ENCODE measurements at places on chromosomes 4 and X.
A peak's percentile ranks its signal among the peaks of the same experiment; 100 is the strongest.

DNA sequence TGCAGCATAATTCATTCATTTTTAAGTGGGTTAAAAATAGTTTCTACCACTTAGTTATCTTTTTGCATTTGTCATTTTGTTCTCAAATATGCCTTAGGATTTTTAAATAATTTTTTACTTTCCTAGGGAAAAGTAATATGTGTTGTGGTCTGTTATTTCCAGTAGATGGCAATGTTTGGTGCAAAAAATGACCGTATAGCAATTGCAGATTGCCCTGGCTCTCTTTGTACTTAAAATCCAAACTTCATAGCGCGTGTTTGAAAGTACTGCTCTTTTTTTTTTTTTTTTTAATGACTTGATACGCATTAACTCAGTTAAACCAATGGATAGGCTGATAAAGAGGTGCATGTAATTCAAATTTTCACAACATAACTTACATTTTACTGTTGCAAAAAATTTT is 74.4 kb upstream of the RBMX start:
- peak; percentile 10 for DNase-seq

DNA sequence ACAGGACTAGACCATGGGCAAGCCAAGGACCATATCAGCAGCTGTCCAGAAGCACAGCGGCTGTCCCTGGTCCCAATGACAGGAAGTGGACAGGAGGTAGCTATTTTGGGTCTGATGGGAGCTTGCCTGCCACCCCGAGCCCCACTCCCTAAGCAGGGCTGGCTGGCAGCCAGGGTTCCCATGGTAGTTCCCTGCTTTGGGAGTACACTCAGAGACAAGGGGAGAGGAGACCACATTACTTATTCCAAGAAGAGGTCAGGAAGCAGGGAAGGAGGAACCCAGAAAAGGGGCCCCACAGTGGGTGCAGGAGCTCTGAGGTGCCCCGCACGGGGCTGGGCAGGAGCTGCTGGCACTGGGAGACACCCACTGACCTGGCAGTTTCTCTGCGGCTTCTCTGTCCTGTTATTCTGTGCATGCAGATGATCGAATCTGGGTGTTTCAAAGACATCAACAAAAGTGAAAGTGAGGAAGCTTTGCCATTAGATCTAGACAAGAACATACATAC is 36.3 kb downstream of the HTT-AS start:
- DNase-seq: no peak

- no peak for DNase-seq
Measured at GRCh38 chrX:1440506-1440905, 12.2 kb downstream of the ASMTL start.

- DNase-seq: no peak
Measured at GRCh38 chr4:86452924-86453531, 93.2 kb upstream of the MAPK10 start.

DNA sequence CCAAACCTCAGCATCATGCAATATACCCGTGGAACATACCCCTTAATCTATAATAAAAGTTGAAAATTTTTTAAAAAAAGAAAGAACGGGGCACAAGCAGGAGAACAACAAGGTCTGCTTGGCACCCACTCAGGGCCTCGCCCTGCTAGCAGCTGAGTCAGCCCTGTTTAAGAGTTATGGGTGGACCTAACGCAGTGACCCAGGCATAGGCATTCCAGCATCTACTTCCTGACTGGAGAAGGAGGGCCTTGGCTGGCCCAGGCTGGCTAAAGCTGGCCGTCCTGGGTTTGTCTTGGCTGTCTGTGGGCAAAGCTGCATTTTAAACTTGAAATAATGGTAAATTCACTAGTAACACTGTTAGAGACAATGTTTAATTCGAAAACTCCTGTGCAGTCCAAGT is 236.7 kb upstream of the PGRMC2 start:
- DNase-seq: peak; percentile 70

DNA sequence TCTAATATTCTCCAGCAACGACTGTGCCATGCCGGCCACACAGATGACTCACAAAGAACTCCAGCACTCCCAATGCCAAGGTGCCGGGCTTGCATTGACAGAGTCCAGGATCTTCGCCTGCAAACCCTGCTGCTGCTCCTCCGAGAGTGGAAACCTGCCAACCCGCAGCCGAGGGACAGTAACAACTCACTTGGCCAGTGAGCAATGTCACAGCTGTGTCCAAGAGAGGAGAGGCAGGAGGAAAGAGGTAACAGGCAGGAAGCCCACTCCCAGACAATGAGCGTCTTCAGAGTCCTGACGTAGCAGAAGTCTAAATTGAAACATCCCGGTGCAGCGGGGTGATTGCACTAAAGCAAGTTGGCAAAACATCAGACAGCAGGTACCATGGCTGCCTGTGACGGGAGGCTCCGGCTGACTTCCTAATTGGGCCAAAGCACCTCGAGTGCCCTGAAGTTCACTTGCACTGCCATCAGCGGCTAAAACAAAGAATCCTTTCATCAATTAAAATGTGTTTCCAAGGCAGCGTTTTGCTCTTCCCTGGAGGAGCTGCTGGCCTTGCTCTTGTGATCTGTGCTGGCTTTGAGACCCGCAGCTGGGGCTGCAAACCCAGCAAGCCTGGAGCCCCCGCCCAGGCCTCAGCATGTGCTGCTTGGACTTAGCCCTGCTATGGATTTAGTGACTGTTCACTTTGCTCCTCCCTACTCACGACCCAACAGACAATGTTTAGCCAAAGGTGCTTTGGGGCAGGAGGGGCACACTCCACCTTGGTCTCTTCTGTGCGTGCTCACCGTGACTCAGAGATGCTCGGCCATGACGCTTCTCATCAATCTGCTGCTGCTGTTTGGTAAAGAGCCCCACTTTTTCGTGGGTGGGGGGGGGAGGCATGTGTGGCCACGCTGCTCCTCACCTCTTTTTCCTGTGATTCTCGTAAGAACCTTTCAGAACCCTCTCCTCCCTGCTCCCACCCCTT is 36.5 kb downstream of the DCTD start:
- DNase-seq: no peak

DNA sequence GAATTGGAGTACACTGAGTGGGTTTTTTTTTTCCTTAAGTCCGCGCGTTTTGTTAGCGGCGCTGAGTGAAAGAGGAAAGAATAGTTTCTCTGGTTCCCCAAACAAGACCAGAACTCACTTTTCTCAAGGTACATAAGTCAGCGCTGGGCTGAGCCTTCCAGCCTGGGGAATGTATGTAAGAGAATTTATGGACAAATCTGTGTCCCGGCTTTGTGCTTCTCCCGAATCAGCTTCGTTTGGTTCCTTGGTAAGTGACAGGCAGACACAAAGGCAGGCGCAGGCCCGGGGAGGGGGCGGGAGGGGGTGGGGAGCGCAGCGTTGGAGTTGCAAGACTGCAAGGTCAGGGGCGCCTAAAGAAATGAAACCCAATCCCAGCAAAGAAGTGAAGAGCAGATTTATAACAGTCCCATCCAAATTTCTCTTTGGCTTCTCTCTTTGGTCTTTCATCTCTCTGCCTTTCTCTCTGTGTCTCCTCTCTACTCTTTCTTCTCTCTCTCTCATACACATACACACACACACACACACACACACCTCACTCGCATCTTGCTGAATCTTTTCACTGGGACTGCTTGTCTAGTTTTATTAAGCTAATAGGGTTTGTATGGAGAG is 981 bp downstream of the TET2 start:
- DNase-seq: peak; percentile 62

- DNase-seq: no peak
Measured at GRCh38 chr4:158530898-158531297, 9.2 kb downstream of the RXFP1 start.

DNA sequence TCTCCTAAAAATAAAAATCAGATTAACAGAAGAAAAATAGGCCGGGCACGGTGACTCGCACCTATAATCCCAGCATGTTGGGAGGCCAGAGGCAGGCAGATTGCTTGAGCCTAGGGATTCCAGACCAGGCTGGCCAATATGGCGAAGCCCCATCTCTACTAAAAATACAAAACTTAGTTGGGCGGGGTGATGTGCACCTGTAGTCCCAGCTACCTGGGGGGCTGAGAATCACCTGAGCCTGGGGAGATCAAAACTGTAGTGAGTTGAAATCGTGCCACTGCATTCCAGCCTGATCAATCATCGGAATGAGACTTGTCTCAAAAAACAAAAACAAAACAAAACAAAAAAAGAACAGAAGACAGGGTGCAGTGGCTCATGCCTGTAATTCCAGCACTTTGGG is 32.8 kb upstream of the NOCT start:
- DNase-seq: no peak

DNA sequence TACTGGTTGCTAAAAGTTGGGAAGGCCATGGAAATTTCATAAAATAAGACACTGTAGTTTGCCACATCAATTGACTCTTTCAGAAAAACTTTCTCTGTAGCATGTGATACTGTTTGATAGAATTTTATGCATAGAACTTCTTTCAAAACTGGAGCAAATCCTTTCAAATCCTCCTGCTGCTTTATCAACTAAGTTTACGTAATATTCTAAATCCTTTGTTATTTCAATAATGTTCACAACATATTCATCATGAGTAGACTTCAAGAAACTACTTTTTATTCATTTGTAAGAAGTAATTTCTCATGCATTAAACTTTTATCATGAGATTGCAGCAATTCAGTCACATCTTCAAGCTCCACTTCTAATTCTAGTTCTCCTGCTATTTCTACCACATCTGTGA is 199.3 kb downstream of the PCDH18 start:
- DNase-seq: no peak

GRCh38 chr4:41366911-41367517 is 110.3 kb downstream of the UCHL1 start:
- no peak for DNase-seq

DNA sequence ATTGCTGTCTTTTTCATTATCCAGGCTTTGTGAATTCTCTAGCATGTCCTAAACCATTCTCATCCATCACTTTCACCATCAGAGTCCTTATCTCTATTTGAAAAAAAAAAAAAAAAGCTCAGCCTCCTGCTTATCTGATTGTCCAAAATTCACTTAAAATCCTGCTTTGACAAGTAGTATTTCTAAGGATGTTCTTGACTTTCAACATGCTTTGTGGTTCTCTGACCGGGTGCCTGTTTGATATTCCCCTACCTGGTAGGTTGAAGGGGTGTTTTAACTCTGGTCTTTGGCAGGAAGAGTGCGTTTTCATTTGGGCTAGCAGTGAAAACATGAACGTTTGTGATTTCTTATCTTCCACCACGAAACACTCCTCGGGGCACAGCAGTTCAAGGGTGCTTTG is 17.3 kb upstream of the BBS12 start:
- peak; percentile 4 for DNase-seq

GRCh38 chr4:169089004-169089403 is 78.9 kb upstream of the CBR4 start:
- no peak for DNase-seq

- DNase-seq: no peak
Measured at GRCh38 chrX:47091149-47091775, 13.0 kb downstream of the RGN start.

DNA sequence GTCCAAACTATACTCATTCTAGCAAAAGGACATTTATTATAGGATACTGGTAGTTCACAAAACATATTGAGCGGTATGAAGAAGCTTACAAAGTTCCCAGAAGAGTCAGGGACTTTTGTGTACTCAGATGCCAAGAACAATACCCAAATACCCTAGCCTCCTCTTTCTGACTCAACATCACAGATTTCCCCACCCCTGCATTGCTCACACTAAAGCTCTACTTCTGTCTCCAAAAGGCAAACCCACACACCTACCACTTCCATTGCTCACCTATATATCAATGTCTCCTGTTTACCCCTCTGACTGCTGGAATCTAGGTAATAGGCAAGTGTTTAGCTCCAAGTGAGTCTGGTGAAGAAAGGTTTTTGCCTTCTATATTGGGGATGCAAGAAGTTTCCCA is 100.7 kb upstream of the HCCS start:
- DNase-seq: no peak

- DNase-seq: peak; percentile 14
Measured at GRCh38 chrX:39705290-39705689, 392.5 kb downstream of the BCOR start.

GRCh38 chrX:48938721-48939425 is 18.5 kb downstream of the OTUD5 start:
- DNase-seq: no peak

GRCh38 chr4:141016117-141016798 is 117.0 kb downstream of the RNF150 start:
- no peak for DNase-seq

DNA sequence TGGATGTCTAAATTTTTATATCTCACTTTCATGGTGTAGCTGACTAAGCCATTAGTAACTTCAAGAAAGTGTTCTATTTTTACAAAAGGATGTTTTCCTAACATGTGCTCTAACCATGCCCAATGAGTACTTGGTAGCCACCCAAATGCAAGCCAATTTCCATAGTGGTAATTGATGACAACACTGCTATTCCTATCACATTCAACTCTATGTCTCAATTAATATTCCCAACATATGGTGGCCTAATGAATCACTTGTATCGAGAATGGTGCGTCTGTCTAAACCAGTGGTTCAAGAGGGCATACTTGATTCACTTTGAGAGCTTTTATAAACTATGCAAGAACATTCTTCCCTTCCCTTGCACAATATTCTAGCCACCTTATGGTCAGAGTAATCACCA is 112.9 kb upstream of the GPRIN3 start:
- DNase-seq: no peak

DNA sequence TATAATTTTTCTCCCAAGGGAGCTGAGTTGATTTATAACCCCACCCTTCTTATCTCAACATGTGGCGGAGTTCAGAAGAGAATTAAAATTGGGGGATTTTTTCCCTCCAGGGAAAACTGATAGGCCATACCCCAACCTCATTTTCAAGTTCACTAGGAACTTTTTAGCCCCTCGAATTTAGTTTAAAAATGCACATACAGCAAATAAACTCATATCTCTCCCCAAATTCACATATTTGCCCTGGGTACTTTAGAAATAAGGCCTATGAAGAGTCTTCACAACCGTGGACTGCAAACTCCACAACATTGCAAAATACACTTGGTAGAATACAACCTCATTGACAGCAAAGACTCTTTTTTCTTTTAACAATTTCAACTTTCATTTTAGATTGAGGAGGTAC is 206.7 kb upstream of the LEF1 start:
- DNase-seq: no peak

DNA sequence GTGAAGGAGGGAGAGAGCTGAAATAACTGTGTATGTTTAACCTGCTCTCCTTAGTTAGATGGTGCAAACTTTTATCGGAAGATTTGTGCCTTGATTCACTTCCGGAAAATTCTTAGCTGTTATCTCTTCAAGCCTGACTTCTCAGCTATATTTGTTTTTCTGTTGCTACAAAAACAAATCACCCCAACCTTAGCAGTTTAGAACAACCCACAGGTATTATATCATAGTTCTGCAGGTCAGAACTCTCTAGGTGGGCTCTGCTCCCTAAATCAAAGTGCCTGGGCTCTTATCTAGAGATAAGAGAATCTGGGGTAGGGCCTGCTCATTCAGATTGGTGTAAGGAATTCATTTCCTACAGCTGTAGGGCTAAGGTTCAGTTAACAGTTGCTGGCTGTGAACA is 15.1 kb upstream of the CEP135 start:
- DNase-seq: no peak
